Ecto neural progenitor cell (in vitro differentiated cells): ENCODE measurements at places on chromosomes 12 and 14.

- DNase-seq = no peak
Measured at GRCh38 chr12:88391556-88391955, 188.7 kb downstream of the KITLG start.

DNA sequence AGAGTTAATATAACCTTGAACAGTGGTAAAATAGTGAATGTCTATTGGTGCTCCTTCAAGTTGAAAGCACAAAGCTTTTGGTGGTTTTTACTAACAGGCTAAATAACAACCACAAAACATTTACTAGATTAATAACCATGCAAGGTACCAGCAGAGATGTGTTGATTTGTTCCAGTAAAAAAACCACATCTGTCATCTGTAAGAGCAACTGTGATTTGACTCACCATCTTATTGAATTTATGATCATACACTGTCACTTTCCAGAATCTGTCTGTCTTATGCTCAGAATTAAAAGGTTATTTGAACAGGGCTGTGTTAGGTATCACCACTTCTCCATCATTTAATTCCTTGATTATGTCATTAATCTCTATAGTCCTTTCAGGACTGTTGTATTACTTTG, 107.0 kb upstream of the PTHLH start:
- DNase-seq = no peak

- DNase-seq = no peak
Measured at GRCh38 chr12:41288142-41288811, 100.2 kb downstream of the PDZRN4 start.

- DNase-seq = no peak
Measured at GRCh38 chr12:68140556-68140955, 19.0 kb downstream of the IFNG start.

DNA sequence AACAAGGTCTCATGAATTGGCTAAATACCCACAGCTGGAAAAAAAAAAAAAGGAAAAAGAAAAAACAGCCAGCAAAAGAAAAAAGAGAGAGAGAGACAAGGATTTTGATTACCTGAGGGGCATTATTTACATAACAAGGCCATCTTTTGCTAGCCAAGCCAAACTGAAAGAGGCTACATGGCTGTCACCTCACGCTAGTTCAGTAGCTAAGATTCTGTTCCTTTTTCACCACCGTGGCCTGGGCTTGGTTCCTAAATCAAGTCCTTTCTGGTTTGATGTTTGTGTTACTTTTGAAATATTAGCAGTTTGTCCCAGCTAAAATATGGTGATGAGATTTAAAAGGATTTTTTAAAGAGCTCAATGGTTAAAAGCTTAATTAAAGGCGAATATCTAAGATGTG, 2.0 kb upstream of the SDS start:
- DNase-seq = no peak

DNA sequence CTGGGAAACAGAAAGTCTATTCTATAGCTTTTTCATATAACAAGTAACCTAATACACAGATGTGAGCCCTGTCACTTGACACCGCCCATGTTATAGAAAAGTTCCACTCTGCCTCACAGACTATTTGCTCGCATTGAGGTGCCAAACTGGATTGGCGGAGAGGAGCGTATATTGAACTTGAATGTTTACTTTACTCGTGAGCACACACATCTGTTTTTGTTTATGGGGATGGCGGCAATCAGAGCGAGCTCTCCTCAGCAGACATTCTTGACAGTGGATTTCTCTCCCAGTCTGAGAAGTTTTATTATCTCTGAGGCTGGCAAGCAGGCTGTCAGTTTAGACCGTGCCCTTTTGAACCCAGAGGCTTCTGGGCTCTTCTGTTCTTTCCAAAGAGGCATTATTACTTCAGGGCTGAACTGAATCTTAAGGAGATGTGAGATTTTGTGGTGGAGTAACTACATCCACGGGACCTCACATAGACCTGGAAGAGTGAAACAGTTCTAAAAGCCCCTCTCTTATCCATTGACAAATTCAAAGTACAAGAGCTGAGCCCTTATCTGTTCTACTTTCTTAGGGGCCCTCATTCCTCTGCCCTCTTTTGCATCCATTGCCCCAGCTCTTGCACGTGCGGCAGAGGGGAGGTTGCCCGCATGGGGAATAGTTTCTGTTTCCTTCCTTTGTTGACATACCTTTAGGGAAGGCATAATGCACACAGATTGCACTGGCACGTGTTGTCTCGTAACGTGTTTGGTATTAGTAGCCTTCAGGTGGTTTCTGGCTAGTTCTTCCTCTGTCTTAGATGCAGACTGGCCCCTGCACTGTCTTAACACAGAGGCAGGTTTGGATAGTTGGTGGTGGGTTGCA, 68.2 kb downstream of the DRAM1 start:
- no peak for DNase-seq

- DNase-seq = no peak
Measured at GRCh38 chr14:84541018-84541417, 988.9 kb upstream of the FLRT2 start.

DNA sequence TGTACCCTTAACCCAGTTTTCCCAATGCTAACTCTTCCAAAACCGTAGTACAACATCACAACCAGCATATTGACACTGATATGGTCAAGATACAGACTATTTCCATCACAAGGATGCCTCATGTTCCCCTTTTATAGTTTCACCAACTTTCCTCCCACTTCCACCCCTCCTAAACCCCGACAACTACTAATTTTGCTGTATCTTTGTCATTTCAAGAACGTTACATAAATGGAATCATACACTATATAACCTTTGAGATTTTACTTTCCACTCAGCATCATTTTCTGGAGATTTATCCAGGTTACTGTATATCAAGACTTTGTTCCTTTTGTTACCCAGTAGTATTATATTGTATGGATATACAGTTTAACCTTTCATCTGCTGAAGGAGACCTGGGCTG, 88.9 kb downstream of the MED13L start:
- DNase-seq = no peak

DNA sequence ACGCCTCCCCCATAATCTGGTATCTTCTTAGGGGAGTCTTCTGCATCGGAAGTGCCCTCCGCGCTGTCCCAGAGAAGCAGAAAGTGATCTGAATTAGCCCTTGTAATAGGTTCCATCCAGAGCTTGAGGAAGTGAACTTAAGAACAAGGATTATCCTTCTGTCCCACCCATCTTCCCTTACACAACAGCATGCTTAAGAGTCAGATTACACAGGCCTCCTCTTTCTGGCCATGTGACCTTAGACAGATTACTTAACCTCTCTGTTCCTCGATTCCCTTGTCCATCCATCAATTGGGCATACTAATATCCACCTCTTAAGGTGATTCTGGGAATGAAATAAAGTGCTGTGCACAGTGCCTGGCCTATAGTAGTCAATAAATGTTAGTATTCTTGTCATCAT, 11.4 kb downstream of the CABP1 start:
- DNase-seq = no peak

DNA sequence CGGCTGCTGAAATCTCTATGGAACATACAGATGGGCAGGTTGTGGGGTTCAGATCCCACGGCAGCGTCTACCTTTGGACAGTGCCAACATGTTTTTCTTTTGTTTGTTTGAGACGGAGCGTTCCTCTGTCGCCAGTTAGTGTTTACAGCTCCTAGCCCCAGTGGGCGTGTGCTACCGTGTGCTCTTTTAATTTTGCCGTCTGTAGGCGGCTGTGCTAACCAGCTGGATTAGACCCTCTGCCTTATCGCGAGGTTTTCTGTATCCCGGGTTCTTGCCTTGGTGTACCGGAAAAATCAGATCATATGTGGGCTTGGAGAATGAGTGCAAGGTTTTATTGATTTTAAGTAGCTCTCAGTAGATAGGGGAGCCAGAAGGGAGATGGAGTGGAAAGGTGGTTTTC, 9.8 kb upstream of the GALNT6 start:
- DNase-seq = no peak

GRCh38 chr12:107320033-107320928, 226.9 kb upstream of the CRY1 start:
- peak; percentile 78 for DNase-seq

DNA sequence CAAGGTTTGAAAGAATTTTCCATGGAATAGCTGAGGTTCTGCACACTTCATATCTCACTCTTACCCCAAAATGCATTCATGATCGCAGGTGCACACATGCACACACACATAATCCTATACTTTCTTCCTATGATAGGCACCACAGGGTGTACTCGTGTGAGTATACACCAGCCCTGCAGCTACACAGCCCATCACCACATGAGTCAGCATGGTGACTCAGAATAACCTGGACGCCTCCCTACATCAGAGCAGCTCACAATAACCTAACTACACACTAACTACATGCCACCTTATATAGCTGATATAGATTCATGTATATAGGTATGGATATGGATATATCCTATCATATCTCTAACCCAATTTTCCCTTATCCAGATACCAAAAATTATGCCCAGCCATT, 850.2 kb upstream of the TMEM132C start:
- no peak for DNase-seq

DNA sequence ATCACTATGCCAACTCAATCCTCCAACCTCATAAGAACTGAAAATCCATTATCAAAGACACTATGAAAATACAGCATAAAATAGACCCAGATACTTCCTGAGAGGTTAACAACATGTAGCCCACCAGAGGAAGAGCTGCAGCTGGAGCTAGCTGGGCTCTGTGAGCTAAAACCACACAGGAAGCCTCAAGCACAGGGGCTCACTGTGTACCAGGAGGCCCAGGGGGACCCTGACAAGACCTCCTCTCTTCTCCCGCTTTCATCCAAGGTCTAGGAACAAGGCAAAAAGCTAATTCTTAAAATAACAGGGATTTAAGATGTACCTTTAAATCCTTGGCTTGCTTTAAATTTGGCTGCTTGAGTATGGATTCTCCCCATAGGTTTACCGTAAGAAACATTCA, 53.6 kb downstream of the EIF2S3B start:
- no peak for DNase-seq

GRCh38 chr12:11130999-11131398, 3.4 kb downstream of the TAS2R30 start:
- no peak for DNase-seq

GRCh38 chr12:78931466-78931990, 67.0 kb downstream of the SYT1 start:
- DNase-seq = no peak

DNA sequence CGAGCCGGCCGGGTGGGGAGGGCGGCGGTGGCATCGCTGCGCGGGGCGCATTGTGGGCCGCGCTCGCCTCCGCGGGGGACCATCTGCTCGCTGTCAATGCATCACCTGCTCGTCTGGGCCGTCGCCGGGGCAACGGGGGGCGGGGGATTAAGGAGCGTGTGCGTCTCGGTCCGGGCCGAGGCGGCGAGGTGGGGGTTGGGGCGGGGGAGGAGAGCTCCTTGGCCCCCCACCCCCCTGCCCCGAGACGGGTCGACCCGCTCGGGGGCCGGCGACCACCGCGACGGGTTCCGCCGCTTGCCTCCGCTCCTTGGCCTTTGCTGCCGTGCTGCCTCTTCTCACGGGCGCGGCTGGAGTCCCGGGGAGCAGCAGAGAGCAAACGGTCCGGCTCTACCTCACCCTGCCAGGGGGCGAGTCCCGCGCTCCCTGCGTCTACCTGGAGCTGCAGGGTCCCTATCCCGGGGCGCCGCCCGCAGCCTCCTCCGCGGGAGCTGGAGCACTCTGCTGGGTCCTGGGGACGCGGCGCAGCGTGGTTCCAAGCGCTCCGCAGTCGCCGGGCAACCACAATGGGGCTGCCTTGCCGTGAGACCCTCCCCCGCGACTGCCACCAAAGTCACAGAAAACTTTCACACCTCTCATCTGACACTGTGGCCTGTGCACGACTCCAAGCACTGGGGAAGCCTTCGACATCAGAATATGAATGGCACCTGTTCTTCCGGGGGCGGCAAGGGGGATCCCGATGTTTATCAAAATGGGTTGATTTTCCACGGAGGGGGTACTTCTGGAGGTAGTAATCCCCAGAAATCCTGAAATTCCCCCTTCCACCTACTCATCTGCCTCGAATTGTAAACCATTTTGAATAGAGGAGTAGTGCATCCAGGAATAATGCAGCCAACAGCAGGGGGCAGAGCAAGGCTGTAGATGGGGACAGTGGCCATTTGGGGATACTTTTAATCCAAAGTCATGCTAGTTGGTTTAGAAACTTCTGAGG, at the start of gene C12orf42:
Gene C12orf42, minus strand, starts transcription at position 500 of the 988 bp plus-strand sequence. CDS start 17,542 bp downstream, outside the sequence.
- DNase-seq = peak; percentile 92

GRCh38 chr12:116202940-116203339, 74.6 kb downstream of the MED13L start:
- DNase-seq = no peak

DNA sequence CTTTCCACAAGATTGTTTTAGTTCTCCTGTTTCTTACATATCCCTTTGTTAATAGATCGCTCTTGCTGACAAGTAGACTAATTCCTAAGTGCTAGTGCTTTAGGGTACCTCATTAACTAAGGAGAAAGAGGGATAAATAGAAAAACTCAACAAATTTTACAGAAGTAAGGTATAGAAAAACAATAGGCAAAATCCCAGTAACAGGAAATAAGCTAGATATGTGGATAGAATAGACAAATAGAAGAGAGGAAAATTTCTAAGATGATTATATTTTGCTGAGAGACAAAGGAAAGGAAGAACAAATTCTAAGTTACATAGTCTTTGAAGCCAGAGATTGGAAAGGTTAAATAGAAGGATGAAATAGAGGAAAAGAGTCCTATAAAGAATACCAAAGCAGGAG, 1.0 kb downstream of the CD69 start:
- no peak for DNase-seq

DNA sequence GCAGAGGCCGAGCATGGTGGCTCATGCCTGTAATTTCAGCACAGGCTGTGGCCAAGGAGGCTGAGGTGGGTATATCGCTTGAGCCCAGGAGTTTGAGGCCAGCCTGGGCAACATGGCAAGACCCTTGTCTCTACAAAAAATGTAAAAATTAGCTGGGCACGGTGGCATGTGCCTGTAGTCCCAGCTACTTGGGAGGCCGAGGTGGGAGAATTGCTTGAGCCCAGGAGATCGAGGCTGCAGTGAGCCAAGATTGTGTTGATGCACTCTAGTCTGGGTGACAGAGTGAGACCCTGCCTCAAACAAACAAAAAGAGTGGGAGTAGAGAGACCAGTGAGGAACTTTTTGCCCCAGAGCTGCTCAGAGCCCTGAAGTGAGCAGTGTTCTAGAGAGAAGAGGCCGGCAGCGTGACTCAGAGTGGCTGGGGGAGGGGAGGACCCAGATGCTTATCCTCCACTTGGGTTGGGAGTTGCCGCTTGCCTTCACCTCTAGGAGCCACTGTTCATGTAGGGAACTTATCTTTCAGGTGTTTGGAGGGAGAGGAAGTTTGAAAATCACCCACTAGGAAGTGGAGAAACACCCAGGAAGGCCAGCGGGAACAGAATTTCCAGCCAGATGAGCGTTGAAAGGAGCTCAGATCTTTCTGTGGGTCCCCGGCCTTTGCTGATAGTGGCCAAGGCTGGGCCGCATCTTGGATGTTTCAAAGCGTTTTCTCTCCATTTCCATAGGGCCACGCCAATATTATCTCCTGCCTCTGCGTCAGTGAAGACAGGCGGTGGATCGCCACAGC, 15.3 kb downstream of the CFAP251 start:
- no peak for DNase-seq

- DNase-seq = no peak
Measured at GRCh38 chr12:120091371-120092090, 25.0 kb downstream of the RAB35 start.

GRCh38 chr12:128091951-128092382, 175.0 kb upstream of the TMEM132C start:
- DNase-seq = peak; percentile 40
